ENCODE measurements at places on chromosomes 16 and 17.

DNA sequence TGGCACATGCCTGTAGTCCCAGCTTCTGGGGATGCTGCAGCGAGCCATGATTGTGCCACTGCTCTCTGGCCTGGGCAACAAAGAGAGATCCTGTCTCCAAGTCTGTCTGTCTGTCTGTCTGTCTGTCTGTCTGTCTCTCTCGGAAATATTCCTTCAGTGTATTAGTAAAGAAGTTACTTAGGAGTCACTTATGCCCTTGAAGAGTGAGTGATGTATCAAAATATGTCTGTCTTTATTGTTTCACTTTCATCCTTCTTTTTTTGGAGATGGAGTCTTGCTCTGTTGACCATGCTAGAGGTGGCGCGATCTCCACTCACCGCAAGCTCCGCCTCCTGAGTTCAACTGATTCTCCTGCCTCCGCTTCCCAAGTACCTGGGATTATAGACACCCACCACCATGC, 410.5 kb downstream of the WWOX start:
- no peak for DNase-seq

DNA sequence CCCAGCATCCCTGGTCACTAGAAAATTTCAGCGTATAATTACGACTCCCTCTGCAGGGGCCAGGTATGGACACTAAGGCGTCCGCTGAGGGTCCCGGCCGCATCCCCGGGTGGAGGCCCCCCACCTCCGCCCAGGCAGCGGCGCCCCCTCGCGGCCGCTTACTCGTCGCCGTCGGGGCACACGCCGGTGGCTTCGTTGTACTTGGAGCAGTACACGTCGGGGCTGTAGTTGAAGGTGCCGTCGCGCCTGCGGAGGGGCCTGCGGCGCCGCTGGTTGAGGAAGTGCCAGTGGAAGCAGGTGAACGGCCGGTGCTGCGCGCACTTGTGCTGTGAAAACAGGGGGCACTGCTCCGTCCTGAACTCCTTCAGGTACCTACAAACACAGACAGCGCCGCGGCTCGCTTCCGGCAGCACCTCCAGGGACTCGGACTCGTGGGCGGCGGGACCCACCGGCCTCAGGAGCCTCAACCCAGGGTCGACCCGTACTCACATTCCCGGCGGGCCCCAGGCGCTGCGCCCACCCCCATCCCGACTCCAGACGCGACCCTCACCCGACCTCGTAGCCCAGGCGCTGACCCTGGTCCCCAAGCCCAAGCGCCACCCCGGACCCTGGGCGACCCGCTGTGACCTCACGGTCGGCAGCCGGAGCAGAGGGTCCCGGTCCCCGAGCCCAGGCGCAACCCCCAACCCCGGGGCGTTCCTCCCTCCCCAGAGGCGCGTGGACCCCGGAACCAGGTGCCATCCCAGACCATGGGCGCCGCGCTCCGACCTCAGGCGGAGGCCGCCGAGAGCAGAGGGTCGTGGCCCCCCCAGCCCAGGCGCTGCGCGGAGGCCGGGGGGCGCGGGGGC, 596 bp downstream of the UNKL start:
- peak; percentile 74 for DNase-seq

DNA sequence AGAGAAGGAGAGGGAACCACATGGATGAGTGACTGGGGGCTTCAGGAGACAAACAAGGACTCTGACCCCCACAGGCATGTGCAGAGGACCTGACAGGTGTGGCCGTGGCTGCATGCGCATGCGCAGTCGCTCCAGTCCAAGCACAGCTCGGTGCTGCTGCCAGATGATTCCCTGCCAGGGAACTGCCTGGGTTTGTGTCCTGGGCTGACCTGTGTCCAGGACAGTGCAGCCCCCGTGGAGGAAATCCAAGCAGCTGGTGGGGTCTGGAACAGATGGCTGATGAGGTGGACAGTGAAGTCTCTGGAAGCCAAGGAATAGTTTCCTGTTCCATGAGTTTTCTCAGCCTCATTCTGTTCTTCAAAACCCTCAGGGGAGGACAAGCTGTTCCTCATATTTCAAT, 27.3 kb downstream of the LASP1 start:
- no peak for DNase-seq

- no peak for DNase-seq
Observed at GRCh38 chr17:78677303-78678221, 100.4 kb upstream of the DNAH17 start.
